Substantia nigra (tissue), 51 donors: ENCODE measurements at places on chromosomes 16 and 17.

DNA sequence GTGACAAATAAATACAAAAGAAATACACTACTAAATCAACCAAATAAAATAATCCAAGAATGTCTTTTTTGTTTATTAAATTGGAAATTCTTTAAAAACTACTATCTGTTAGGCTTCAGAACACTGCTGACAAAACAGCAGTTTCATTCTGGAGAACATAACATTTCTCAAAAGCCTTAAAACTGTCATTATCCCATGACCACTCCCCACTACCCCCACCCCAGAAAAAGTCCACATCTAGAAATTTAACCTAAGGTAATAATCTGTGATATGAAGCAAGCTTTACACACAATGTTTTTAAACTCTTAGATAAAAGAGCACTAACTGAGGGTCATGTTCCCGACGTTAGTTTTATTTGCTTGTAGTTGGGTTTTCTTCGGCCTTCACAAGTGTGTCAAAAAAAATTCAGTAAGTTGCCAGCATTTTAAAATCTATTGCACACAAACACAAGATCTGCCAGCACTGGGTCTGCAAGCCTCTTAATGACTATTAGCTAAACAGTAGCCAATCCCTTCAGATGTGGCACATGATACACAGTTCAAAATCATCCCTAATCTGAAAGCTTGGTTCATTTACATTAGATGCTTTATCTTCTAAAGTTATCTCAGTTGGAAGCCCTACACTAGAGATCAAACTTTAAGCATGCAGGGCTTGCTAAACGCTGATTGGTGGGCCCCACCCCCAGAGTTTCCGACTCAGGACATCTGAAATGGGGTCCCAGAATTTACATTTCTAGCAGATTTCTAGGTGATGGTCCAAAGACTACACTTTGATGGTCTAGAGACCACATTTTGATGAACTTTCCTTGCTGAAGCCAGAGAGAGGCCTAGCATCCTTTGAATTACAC, 75.2 kb downstream of the KANSL1 start:
- DNase-seq: no peak

- no peak for DNase-seq
Measured at GRCh38 chr16:88941913-88942909, 34.8 kb downstream of the CBFA2T3 start.

GRCh38 chr17:69143151-69143550, 1.5 kb upstream of the ABCA6 start:
- no peak for DNase-seq

DNA sequence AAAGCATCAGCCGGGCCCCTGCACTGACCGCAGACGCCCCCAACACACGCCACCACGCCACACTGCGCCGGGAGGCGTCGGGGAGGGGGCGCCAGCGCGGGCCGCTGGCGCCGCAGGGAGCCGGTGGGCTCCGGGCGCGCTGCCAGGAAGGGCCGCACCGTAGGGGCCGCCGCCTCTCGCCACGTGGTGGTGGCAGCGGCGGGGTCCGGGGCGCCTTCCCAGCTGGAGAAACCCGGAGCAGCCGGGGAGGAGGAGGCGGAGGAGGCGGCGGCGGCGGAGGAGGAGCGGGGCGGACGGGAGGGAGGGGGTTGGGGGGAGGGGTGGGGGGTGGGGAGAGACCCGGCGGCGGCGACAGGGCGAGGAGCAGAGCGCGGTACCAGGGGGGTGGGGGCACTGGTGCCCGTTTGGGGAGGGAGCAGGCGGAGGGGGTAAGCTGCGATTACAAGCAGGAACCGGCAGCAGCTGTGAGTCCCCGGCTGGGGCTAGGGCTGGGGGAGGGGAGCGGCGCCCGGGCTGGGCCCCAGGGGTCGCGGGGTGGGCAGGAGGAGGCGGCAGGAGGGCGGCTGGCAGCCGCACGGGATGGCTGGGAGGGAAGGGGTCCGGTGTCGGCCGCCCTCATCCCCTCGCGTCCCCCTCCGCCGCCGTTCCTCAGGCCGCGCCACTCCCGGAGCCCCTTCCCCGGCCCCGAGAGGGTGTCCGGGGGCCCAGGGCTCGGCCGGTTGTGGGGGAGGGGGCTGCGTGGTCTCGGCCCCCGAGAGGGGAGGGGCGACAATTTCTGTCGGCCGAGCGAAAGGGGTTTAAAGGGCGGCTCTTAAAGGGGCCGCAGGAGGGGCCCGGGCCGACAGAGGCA, at the start of gene TBKBP1:
TSS of gene TBKBP1 (plus strand) at position 431 of the 850 bp plus-strand sequence. CDS start 1,952 bp downstream, outside the sequence.
- DNase-seq: peak; percentile 44

DNA sequence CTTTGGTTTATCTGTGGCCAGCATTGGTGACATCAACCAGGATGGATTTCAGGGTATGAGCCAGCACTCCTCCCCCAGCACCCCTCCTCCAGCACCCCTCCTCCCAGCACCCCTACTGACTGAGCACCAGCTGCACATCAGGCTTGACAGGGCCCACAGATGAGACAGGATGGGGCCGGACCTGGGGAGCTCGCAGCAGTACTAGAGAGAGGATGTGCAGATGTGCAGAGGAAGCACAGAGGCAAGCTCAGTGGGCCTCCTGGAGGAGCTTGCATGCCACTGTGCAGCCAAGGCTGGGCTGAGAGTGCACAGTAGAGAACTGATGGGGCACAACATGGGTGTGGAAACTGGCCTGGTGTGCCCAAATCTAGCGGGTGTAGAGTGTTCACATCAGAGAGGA, 16.2 kb downstream of the ITGA3 start:
- no peak for DNase-seq

DNA sequence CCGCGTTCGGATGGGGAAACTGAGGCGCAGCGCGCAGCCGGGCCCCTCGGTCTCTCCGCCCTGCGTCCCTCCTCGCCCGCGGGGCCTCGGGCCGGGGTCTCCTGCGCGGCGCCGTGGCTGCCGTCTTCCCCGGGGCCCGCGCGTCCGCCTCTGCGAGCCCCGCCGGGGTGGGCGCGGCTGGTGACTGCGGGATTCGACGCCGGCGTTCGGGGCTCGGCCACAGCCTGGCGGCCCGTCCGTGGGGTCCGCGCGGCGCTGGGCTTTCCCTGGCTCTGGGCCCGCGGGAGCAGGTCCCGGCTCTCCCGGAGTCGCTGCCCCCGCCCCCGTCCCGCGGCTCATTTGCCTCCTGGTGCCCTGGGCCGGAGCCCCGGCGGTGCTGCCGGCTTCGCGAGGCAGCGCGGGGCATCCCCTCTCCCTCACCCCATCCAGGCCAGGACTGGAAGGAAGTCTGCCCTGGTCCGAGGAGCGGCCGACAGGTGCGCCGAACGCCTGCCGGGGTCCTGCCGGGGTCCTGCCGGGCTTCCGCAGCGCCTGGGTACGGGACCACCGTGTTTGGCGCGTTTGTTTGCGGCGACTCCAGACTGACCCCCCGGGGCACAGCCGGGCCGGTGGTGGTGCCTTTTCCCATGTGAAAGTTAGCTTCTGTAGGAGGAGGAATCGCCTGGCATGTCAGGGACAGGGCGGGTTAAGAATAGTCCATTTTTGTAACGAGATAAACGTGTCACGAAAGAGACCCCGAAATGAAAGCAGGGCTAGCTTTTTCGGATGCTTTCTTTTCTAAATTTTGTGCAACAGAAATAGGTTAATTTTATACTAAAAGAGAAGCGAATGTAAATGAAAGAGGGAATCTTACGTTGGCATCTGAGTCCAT, 671 bp downstream of the CHMP6 start:
- no peak for DNase-seq

DNA sequence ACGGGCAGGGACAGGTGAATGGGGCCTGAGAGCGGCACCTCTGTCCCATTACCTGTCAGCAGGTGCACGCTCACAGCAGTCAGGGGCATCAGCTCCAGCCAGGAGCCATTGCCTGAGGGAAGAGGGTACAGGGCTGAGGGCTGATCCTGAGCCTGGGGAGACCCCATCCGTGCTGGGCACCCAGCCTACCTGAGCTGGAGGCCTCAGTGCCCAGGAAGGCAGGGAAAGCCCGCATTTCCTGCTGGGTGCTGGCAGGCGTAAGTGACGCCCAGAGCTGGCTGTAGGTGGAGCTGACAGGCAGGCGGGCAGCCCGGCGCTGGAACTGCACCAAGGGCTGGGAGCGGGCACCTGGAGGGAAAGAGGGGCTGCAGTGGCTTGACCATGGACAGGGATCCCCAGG, 7.4 kb downstream of the FAM171A2 start:
- no peak for DNase-seq

- DNase-seq: no peak
Measured at GRCh38 chr16:20937736-20938135, 37.2 kb downstream of the LYRM1 start.

DNA sequence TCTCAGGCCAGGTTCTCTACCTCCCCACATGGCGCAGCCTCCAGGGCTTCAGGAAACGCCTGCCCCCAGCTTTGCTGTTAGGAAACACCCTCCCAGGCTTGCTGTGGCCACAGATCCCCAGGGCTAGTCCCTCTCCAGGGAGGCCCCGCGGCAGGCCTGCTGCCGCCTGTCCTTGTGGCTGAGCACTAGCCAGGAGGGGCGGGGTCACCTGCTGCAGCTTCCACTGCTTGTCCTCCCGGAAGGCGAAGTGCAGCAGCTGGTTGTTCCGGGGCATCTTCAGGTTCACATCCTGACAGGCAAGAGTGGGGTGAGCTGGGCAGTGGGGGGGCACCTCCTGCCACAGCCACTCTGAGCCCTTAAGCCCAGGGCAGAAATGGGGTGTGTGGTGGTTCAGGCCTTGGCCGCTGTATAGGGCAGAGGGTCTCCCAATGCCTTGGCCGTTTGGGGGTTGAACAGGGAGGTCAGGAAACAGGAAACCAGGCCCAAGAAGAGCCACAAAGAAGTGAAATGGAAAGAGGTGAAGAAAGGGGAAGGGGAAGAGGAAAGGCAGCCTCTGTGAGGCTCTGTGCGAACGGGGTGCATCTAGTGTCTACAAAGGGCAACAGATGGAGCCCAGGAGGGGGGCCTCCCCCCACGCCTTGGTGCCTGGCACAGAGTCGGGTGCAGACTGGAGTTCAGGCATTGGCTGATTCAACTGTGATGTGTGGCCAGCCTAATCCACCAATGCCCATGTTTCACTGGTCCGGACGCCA, 2.0 kb downstream of the ROGDI start:
- DNase-seq: peak; percentile 38

- no peak for DNase-seq
Measured at GRCh38 chr16:26605626-26606271, 461.0 kb upstream of the C16orf82 start.

DNA sequence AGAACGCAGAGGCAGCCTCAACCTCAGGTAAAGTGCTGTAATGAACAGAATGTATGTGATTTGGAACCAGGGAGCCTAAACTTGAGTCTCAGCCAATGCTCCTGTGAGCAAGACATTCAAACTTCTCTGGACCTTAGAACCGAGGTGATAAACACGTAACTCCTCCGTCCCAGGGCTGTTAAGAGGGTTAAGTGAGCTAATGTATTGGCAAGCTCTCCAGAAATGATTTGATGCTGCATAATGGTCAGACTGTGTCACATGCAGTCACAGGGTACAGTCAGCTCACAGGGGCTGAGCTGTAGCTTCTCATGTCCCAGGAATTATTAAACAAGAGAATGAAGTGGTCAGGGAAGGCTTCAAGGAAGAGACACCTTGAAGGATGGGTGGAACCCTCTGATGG, 10.0 kb upstream of the SLC4A1 start:
- DNase-seq: no peak

GRCh38 chr17:42459801-42460281, 1.2 kb downstream of the ATP6V0A1 start:
- DNase-seq: no peak

GRCh38 chr16:67910158-67910557, 17.1 kb downstream of the PSKH1 start:
- peak; percentile 26 for DNase-seq

GRCh38 chr16:11833951-11834695, 17.2 kb downstream of the RSL1D1 start:
- no peak for DNase-seq

GRCh38 chr16:822174-822908, 21.8 kb upstream of the GNG13 start:
- DNase-seq: no peak

DNA sequence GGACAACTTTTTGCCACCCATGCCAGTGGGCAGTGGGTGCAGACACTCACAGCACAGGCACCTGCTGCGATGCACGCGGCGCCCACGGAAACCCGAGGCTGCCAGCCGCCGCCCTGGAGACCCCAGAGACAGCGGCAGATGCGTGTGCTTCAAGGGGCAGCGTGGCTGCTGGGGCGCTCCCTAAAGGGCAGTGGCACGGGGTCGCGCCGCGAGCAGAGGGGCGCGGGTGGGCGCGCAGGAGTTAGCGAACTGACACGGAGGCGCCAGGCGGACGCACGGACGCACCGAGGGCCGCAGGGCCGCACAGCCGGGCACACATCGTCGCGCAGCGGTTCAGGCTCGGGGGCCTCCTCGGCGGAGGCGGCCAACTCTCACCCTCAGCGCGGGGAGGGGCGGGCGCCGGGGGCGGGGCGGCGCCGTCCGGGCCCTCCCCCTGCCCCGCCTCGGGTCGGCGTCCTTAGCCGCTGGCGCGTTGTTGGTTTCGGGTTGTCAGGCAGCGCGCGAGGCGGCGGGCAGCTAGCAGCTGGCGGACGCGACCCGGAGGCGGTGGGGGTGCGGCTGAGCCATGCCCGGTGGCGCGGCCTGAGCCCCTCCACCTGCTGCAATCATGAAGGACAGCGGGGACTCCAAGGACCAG, at the start of gene KIF19:
TSS of gene KIF19 (plus strand) at position 484 of the 637 bp plus-strand sequence. CDS start at position 608, 124 bp downstream.
- DNase-seq: peak; percentile 35
